Neural progenitor cell (in vitro differentiated cells): ENCODE measurements at places on chromosomes 2 and 18. TPM values are rescaled to one million over a fixed set of nuclear protein-coding genes. Genes with fewer than 3 reads are reported as not detected.

DNA sequence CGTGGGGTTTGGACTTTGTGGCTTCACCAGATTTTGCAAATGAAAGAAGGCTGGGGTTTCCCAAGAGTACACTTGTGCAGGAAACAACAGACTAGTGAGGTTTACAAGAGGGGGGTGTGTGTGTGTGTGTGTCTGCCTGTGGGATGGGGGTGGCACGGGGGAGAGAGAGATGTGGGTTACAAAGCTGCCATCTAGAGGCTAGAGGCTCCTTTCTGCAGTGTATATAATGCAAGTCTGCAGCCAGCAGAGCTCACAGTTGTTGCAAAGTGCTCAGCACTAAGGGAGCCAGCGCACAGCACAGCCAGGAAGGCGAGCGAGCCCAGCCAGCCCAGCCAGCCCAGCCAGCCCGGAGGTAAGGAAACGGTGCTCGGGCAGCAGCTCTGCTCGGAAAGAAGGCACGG is at the start of gene ACKR3:
Gene ACKR3, plus strand, starts transcription at position 253 of the 401 bp plus-strand sequence. CDS start 10,641 bp downstream, outside the sequence.
- peak; percentile 87 for DNase-seq

- no peak for DNase-seq
These were observed 190.7 kb upstream of the CXCR4 start for GRCh38 chr2:136308611-136309010.

GRCh38 chr2:234571620-234572407 is 74.9 kb upstream of the ARL4C start:
- DNase-seq: no peak

TCF23 gene
- 0.03 TPM in 1 of 2 replicates, not detected in the other for total RNA-seq

PAX8 gene
- total RNA-seq: 1.4 and 2.9 TPM in 2 replicates

B3GNT7 gene
- total RNA-seq: 0.90 and 1.5 TPM in 2 replicates
